ENCODE measurements at places on chromosomes 1 and 21.

DNA sequence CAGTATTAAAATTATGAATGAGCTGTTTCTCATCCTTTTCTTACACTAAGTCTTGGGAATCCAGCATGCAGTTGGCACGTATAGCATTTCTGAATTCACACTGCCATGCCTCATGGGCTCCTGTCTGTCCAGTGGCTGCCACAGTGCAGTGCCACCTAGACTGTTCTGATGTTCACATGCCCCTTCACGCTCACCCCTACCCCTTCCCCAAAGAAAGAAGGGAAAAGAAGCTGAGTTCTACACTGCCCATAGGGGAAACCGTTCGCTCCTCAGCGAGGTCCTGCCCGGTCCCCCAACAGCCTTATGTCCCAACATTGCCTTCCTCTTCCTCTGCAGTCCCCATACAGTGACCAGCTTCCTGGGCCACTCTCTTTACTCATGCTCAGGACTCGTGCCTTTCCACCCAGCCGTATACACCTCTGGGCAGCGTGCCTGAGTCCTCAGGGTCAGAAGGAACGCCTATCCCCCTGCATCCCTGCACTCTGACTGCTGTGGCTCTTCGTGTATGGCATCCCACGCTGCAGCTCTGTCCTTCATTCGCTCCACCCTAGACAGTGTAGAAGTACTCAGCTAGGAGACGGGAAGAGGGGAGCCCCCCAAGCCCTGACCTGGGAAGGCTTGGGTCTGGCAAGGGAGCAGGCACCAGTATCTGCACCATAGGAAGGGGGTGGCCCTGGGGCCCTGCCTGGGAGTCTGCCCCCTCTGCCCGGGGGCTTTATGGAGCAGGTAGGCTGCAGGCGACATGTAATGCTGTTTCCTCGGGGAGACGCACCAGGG lies 24.1 kb upstream of the ARF1 start:
- DNase-seq = no peak

DNA sequence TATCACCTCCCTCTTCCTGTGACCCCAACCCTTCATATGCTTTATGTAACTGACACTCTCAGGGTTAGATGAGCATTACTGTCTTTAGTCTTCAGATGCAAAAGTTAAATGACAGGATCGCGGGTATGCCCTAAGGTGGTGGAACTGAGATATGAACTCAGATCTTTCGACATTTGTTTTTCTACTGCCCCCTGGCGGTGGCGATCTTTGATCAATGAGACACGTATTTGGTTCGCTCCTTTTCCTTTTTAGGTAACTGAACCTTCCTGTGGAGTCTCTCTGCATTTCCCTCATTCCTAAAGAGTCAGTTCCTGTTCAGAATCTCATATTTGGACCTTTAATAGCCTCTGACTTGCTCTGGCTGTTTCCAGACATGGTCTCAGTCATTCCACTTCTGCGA lies 47.8 kb upstream of the ZP4 start:
- no peak for DNase-seq

DNA sequence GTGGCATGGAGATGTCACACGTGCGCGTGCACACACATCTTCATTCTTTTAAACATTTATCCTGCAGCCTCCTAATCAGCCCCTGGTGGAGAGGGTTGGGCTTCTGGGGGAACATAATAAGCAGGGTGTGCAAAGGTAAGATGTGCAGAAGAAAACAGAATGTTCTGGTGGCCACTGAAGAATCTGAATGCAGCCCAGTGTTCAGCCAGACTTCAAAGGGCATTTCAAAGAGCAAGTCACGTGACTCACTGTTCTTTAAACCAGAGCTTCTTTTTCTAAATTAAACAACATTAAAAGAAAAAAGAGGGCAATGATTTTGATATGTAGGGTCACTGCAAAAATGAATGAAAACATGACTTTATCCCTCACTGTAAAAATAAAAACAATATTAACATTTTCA lies 89.8 kb downstream of the ABCA4 start:
- no peak for DNase-seq

DNA sequence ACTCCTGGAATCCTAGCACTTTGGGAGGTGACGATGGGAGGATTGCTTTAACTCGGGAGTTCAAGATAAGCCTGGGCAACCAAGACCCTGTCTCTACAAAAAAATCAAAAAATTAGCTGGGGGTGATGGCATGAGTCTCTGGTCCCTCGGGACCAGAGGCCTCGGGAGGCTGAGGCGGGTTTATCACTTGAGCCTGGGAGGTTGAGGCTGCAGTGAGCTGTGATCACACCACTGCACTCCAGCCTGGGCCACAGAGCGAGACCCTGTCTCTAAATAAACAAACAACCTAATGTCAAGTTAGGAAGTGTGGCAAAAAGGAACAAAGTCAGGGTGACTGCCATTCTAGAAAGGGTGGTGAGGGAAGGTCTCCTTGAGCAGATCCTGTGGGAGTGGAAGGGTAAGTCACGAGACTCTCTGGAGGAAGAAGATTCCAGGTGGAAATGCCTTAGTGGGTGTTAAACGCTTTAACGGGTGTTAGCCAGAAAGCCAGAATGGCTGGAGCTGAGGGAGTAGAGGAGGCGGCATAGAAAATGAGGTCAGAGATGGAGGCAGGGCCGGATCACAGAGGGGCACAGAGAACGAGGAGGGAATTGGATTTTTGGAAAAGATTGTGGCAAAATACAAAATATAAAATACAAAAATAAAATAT lies 62.2 kb upstream of the ATP5PO start:
- no peak for DNase-seq

GRCh38 chr1:147624529-147624928 lies 45.8 kb downstream of the ACP6 start:
- DNase-seq = no peak

DNA sequence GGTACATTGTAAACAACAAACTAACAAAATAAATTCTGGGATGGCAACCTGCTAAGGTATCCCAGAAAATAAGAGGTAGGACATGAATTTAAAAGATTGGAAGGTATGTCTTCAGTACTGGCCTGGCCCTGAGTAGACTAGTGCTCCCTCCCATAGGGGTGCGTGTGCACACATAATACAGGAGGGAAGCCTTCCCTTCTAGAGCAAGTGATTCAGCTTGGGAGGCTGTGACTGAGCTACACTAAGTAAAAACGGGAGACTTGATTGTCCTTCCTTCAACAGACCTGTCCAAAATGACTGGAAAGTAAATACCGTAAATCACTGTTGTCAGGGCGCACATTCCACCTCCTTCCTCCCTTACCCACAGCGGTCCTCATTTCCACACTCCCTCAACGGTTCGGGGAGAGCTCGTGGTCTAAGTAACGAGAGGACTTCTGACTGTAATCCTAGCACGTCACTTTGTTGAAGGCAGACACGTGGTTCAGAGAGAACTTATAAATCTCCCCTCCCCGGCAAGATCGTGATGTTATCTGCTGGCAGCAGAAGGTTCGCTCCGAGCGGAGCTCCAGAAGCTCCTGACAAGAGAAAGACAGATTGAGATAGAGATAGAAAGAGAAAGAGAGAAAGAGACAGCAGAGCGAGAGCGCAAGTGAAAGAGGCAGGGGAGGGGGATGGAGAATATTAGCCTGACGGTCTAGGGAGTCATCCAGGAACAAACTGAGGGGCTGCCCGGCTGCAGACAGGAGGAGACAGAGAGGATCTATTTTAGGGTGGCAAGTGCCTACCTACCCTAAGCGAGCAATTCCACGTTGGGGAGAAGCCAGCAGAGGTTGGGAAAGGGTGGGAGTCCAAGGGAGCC lies at the start of gene TGFB2:
Gene TGFB2, plus strand, starts transcription at position 523 of the 859 bp plus-strand sequence. CDS start 1,366 bp downstream, outside the sequence.
- DNase-seq = peak; percentile 82

GRCh38 chr1:76418531-76418930 lies 344.0 kb downstream of the ST6GALNAC3 start:
- no peak for DNase-seq

DNA sequence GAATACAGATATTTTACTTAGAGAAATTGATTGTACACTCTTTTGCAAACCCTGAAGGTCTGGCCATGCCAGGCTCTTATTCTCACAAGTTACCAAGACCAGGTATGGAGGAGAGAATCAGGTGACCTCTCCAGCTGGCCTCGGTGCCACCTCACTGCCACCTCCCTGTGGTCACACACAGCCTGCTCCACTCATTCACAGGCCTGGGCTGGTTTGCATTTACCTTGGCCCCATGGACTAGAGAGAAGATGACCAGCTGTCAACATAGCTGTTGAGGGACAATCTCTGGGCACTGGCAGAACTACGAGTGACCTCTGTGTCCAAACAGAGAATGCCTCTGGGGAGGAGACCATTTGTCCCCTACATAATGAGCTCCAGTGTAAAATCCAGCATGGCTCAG lies 291.2 kb upstream of the RUNX1 start:
- DNase-seq = no peak

- no peak for DNase-seq
Measured at GRCh38 chr1:221559911-221560310, 182.0 kb downstream of the DUSP10 start.

- DNase-seq = peak; percentile 54
Measured at GRCh38 chr1:152013664-152014237, 20.1 kb upstream of the S100A10 start.

DNA sequence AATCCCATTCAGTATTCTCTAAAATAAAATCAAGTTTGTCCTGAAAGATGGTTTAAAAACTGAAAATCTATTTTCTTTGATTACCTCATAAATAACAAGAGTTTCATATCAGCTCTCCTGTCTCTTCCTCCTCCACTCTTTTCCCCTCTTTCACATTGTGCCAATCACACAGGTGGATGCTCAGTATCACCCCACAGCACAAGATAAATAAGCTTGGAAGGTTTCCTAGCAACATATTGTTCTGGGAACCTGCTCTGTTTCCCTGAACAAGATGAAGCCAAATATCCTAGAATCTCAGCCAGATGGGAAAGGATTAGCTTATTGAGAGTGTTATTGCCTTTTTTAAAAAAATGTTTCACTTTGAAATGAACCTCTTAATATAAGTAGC lies 45.7 kb upstream of the CACYBP start:
- DNase-seq = no peak

DNA sequence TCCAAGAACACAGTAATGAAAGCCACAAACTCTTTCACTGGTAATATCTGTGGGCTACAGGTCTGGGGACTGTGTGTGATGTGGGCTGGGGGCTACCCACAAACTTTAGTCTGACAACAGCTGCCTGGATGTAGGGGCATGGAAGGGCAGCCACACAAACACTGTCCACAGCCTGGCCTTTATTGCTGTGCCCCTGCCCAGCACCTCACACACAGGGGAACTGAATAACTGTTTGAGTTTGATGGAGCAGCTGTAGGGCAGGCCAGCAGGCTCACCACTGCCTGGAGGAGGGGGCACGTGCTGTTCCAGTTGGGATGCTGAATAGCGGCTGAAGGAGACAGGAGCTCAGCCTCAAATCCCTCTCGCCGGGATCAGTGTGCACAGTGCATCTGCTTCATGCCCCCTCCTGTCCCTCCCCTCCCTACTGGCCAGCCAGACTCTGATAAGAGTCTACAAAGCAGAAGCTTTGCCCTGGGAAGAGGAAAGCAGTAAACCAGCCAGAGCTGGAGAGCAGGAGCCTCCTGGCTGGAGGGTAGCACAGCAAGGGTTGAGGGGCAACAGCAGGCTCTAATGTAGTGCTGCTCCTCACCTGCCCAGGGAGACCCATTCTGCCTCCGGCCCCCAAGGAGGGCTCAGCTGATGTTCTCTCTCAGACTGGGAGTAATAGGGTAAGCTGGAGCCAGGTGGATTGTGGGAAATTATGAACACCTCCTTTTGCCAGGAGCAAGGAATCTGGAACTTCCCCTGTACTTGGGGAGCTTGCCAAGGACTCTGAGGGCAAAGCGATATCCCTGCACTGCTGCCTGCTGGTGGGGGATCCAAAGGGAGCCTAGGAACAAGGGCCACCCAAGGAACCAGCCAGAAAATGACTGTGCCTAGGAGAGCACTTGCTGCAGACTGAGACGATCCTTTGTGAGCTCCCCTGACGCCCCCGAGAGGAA lies 70.2 kb upstream of the GOLT1A start:
- no peak for DNase-seq

GRCh38 chr21:38766987-38767722 lies 38.6 kb upstream of the ETS2 start:
- DNase-seq = no peak

GRCh38 chr1:99227056-99227897 lies 37.0 kb upstream of the PLPPR4 start:
- no peak for DNase-seq

DNA sequence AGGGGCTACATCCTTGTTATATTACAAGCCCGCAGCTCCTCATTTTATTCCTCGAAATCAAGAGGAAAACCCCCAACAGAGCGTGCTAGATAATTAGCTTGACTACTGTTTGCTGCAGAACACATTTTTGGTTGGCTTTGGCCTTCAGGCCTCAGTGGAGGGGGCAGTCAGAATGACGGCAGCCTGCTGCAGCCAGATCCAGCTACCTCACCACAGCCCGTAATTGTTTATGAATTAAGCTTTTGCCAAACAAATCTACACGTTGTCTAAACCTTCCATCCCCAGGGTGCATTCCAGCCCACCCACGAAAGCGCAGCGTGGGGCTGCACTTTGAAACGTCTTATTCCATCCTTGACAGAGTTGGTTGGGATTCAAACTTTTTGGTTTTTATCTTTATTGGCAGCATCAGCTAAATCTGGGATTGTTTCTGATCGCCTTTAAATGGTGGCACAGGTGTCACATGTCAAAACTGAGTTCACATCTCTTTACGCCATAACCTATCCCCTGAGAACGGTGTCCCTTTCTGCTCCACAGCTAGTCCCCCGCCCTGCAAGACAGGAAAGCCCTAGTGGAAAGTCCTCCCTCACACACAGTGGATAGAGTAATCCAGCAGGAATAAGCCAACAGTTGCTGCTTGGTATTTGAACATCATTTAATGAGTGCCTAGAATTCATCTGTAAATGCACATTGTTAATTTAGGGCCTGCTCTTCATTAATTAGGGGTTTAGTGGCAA lies 195.5 kb downstream of the LMO4 start:
- DNase-seq = no peak

GRCh38 chr1:234963180-234963903 lies 165.3 kb downstream of the TOMM20 start:
- peak; percentile 93 for DNase-seq

DNA sequence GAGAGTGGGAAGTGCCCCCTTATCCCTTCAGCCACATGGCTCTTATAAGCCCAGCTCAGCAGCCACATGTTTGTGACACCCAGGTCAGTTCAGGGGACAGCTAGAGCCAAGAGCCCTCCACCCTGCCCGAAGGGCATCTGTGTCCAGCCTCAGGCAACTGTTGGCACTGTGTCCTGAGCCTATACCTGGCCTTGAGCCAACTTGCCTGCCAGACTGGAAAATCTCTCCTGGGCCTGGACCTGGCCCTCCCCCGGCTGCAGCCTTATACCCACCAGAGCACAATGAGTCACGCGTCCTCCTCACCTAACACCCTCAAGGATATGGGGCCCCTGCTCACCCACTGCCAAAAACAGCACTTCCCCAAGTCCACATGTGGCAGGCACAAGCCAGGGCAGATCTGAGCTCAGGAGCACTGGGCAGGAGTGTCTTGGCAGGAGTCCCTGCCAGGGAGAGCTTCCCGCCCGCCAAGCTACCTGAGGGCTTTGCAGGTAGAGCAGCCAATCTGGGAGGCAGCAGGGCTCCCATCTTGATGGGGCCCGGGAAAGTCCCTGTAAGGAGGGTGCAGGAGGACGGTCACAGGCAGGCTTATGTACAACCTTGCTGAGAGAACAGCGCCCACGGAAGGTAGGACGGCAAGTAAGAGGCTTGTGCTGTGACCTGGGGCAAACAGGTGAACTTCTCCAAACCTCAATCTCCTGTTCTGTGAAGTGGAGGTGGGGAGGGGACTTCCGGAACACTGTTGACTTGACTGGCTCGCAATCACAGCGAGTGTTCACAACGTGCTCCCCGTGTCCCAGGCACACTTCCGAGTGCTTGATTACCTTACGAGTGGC lies 19.8 kb upstream of the HSPG2 start:
- no peak for DNase-seq

- DNase-seq = no peak
Measured at GRCh38 chr1:208559597-208560329, 315.6 kb upstream of the PLXNA2 start.

GRCh38 chr1:221777431-221778072 lies 35.7 kb upstream of the DUSP10 start:
- DNase-seq = no peak

Measured in fibroblast of skin of scalp (primary cell).